ENCODE measurements at places on chromosomes 3 and 15.

DNA sequence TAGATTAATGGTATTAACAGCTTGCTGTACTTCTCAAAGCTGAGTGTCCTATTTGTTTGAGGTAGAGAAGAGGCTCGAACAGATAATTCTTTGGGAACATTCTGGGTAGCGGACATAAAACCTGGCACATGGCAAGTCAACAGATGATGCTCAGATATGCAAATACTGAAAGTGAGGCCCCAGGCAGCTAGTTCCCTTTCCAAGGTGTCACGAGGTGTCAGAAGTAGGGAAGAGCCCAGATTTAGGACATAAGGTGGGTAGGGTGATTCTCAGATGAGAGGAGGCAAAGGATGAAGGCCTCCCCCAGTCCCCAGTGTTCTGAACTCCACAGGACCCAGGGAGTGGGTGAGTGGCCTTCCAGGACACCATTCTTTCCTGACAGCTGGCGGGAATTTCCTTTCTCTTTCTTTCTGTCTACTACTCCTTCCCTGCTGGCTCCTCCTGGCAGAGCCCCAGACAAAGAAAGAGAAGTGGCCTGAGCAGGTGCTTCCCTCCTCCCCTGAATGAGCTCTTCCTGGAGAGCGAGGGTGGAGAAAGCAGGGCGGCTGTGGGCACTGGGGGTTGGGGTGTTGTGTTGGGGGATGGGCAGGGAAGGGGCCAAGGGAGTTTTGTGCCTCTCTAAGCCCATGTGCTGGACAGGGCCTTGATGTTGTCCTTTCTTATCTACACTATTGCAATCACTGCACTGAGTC is 87.5 kb downstream of the CORO2B start:
- no peak for DNase-seq

DNA sequence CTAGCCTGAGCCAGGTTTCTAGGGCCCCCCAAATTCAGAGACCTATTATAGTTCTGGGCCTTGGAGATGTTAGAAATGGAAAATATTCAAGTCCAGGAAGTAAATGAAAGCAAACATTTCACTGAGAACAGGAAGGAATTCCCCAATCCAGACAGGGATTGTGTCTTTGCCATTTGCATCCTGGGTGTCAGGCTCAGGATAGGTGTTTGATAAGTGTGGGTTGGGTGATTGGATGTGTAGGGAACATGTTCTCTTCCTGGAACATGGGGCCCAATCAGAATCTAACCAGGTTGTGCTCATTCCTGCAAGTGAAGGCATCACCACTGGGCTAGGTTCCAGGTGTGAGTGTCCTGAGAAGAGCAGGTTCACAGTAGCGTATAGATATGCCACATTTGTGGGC is 14.6 kb upstream of the LRRC2 start:
- DNase-seq, result no peak

DNA sequence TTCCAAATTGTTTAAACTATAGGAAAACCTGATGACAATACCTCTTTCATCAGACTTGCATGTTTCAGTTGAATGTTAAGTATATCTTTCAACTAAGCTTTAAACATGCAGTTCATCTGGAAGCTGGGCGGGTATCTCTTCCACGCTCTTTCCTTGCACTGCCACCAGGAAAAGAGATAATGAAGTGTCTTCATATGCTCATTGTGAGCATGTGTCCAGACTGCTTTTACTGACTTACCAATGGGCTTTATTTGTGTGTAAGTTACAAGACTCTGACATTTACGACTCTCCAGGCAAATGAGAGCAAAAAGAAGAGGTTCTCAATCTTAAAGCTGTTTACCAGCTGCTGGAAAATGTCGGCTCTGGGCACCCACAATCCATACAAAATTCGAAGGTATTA is 52.8 kb downstream of the TMEM212 start:
- DNase-seq, result peak; percentile 14

- no peak for DNase-seq
Observed at GRCh38 chr3:88480822-88481221, 331.1 kb downstream of the C3orf38 start.

GRCh38 chr15:94815914-94816313 is 584.6 kb downstream of the MCTP2 start:
- DNase-seq, result no peak

GRCh38 chr3:72756900-72757299 is 91.3 kb downstream of the SHQ1 start:
- DNase-seq, result no peak

- no peak for DNase-seq
Observed at GRCh38 chr3:149475451-149476060, 1.1 kb downstream of the TM4SF4 start.

- DNase-seq, result no peak
Observed at GRCh38 chr15:101446518-101447167, 42.9 kb downstream of the PCSK6 start.

DNA sequence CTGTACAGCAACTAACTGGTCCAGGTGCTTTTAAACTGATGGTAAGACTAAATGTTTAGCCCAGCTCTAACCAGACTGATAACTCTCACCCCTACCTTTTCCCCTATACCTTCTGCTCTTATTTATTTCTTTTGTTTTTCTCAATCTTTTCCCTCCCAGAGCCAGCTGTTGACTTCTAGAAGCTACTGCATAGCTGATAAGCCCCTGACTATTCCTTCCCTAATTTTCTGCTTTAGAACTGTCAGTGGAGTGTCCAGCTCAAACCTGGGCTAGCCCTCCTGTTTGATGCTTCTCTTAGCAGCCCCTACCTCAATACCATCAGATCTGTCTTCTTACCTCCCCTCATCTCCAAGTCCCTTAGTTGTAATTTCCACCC is 20.6 kb downstream of the SLC35G2 start:
- DNase-seq, result no peak

GRCh38 chr15:42858540-42858939 is 62.0 kb downstream of the TTBK2 start:
- no peak for DNase-seq

- DNase-seq, result no peak
Observed at GRCh38 chr15:39022532-39023305, 458.1 kb upstream of the RASGRP1 start.

GRCh38 chr3:15959434-15959811 is 161.6 kb upstream of the ANKRD28 start:
- no peak for DNase-seq

DNA sequence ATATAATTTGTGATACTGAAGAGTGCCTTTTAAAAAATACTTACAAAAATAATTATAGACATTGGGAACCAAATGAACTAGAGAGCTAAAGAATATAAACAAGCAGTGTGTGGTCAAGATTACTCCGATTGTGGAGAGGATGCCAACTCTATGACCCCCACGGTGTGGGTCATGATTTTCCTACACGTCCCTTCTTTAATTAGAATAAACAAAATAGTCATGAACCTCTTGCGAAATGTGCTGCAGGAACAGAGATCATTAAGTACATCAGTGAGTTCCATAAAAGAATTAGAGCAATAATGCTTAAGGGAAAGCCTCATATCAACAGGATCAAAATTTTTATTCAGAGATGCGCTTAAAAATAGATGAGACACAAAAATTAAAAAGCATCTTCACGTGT is 476.6 kb upstream of the ROBO1 start:
- no peak for DNase-seq

DNA sequence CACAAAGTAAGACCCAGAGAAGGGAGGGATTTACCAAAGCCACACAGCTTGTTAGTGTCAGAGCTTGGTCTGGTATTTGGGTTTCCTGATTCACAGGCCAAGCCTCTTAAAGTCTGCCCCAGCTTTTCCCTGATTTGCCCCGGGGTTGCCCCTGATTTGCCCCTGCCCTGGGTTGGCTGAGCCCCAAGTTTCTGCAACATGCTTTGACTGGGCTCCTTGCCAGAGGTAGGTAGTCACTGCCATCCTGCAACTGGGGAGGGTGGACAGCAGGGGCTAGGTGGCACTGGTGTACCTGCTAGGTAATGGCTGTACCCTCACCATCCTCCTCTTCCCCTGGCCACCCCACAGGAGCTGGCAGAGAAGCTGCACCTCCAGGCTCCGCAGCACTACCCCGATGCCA is 2.5 kb downstream of the MPI start:
- DNase-seq, result no peak

DNA sequence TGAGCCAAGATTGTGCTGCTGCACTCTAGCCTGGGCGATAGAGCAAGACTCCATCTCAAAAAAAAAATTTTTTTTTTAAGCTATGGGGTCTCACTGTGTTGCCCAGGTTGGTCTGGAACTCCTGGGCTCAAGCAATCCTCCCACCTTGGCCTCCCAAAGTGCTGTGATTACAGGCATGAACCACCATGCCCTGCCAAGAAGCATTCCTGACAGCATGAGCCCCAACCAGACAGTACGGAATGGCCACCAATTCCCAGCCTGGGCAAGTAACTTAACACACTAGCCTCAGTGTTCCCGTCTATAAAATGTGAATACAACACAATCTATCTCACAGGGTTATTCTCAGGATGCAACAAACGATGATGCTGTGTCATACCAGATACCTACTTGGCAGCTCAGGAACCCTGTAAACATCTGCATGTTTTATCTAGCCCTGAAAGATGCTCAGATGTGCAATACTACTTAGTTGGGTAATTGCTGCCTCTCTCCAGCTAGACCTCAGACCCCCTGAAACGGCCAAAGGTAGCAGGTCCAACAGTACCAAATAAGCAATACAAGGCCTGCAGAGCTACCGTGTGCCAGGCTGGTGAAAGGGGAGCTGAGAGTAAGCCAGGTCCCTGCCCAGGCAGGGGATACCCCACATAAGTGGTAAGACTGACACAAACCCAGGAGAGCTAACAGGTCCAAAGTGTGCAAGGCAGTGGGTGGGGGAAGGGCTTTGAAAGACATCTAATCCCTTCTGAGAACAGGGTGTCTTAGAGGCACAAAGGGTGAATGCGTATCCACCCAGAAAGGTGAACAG is 1.9 kb downstream of the TKT start:
- DNase-seq, result no peak

- no peak for DNase-seq
Observed at GRCh38 chr3:51622868-51623267, 48.2 kb upstream of the TEX264 start.

DNA sequence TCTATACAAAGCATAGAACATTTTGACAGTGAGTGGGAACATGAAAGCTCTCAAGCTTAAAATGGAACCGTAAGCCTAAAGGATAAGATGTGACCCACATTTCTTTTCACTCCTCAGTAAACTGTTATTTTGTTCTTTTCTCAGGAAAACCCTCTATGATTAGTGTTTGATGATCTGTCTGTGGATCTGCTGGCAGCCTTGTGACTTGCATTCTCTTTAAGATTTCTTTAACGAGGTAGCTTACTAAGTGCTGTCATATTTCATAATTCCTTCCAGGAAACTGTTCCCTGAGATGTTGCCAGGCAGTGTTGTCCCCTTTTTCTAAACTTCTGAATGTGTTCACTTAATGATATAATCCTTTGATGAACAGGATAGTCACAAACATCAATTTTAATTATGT is 167.6 kb downstream of the PYDC2 start:
- DNase-seq, result no peak

DNA sequence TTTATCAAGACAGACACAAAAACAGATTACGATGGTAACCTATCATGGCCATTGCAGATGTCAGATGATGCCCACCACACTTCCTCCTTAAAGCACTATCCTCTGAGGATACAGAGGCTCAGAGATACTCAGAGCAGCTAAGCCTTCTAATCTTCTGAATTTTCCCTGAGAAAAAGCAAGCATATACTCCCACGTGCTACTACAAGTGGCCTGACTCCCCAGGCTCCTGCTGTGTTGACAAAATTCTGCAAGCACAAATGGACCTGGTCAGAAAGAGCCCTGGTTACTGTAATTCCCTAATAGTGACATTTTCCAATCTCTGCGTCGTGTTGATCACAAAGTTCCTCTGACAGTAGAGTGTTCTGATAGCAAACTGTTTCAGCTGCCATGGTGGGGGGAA is 207.1 kb downstream of the KCNMB2 start:
- no peak for DNase-seq

All from SK-MEL-5 (cell line).